ENCODE measurements at places on chromosomes 16 and 17.
A peak's percentile ranks its signal among the peaks of the same experiment; 100 is the strongest.

- DNase-seq = no peak
Observed at GRCh38 chr17:45757431-45758218, 26.5 kb upstream of the CRHR1 start.

DNA sequence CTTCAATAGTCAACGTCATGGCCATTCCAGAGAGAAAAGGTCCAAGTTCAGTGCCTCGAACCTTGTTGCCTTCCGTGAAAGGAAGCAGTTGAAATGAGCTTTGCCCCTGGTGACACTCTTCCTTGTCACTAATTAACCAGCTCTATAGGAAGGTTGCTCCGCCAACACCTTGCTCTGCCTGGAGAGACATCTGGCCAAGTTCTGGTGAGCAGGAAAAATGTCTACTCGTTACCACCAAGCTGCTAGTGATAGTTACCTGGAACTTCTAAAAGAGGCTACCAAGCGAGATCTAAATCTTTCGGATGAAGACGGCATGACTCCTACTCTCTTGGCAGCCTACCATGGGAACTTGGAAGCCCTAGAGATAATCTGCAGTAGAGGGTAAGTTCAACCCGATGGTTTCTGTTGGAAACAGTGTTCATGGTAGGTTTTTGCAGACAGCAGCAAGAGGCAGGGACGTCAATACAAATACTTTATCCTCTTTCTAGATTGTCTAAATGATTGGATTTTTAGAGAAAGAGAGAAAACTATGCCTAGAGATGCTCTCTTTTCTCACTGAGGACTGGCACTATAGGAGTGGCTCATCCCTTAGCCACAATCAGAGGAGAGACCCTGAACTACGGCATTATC, at the start of gene ANKS4B:
Gene ANKS4B, plus strand, starts transcription at position 179 of the 630 bp plus-strand sequence. Its CDS starts 39 bp downstream, at position 218.
- DNase-seq = no peak

- no peak for DNase-seq
Observed at GRCh38 chr17:80339731-80340456, 75.1 kb upstream of the ENDOV start.

- no peak for DNase-seq
Observed at GRCh38 chr16:79826732-79827475, 226.4 kb upstream of the MAF start.

DNA sequence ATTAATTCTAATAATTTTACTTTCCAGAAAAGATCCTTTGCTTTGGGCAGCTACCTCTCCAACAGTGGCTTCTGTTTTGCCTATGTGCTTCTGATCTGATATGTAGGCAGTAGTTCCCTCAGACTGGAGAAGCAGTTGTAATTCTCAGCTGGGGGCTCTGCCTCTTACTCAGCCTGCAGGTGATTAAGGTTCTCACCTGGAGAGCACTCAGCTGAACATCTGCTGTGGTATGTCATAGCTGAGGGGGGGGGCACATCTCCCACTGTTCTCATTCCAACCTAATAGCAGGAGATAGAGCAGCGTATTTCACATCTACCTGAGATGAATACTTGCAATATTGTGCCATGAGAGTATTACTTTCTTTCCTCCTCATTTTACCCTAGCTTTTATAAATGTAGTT, 511.9 kb upstream of the CDH8 start:
- no peak for DNase-seq

- DNase-seq = no peak
Observed at GRCh38 chr16:68230176-68230571, 5.8 kb downstream of the ESRP2 start.

- DNase-seq = peak; percentile 7
Observed at GRCh38 chr17:81665205-81666091, 957 bp downstream of the OXLD1 start.

- no peak for DNase-seq
Observed at GRCh38 chr17:71283486-71283885, 837.3 kb upstream of the SOX9 start.

GRCh38 chr16:75385507-75386152, 47.7 kb downstream of the CFDP1 start:
- no peak for DNase-seq

GRCh38 chr17:21524211-21524591, 148.0 kb downstream of the KCNJ12 start:
- DNase-seq = no peak

DNA sequence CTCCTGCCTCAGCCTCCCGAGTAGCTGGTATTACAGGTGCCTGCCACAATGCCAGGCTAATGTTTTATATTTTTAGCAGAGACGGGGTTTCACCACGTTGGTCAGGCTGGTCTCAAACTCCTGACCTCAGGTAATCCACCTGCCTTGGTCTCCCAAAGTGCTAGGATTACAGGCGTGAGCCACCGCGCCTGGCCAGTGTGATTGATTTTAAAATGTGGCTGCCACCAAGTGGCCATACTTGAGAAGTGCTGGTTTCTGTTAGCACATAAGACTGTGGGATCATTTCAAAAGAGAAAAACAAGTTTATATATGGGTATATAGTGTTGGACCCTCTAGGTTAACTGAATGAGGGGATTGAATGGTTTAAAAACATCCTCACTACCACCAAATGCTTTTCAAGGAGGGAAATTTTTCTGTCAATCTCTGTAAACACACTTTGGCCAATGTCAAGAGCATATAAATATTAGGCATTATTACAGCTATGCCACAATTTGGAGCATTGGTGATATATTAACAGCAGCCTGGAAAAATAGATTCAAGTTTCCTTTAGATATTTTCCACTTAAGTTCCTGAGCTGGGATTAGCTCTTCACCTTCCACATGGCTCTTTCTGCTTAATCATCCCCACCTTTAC, 13.5 kb upstream of the DHRS13 start:
- DNase-seq = no peak

GRCh38 chr17:58094118-58094517, 10.9 kb downstream of the DYNLL2 start:
- DNase-seq = no peak

GRCh38 chr17:4426499-4427208, 7.1 kb upstream of the SPNS3 start:
- DNase-seq = no peak

Measured in effector memory CD4-positive, alpha-beta T cell (primary cell).